ENCODE measurements at places on chromosomes 16 and 17. TPM values are rescaled to one million over a fixed set of nuclear protein-coding genes. Genes with fewer than 3 reads are reported as not detected.

- no peaks in the 10 kb centered on the region for H3K27me3 ChIP-seq
- no peaks in the 10 kb centered on the region for H3K4me1 ChIP-seq
- no peak for DNase-seq
- no peak overlapping the region for H3K27ac ChIP-seq
- no peak overlapping the region for H3K4me3 ChIP-seq
These were observed 36.6 kb downstream of the FAM20A start for GRCh38 chr17:68564415-68565111.

- peaks cover 14% of the 10 kb centered on the region for H3K27me3 ChIP-seq
- peak; percentile 93 for DNase-seq
- H3K36me3 ChIP-seq = no peaks in the 10 kb centered on the region
These were observed 64.4 kb upstream of the DNAJA2 start for GRCh38 chr16:47037746-47038458.

DNA sequence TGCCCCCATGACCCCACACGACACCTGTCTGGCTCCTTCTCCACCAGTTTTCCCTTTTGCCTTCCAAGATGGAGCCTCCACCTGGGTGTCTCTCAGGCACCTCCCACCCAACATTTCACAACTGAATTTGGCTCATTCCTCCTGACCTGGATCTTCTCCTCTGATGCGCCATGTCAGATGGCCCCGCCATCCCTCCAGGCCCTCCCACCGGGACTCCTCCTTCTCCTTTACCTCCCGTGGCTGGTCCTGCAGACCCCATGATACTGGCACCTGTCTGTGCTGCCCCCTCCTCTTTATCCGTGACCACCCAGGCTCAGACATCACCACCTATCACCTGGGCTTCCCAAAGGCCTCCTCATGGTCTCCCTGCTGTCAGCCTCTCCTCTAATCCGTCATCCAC is 4.7 kb downstream of the TRPV3 start:
- no peaks in the 10 kb centered on the region for H3K27me3 ChIP-seq
- H3K27ac ChIP-seq = no peak overlapping the region
- no peaks in the 10 kb centered on the region for H3K4me1 ChIP-seq
- no peak overlapping the region for H3K4me3 ChIP-seq
- no peaks in the 10 kb centered on the region for H3K36me3 ChIP-seq
- DNase-seq = no peak

DNA sequence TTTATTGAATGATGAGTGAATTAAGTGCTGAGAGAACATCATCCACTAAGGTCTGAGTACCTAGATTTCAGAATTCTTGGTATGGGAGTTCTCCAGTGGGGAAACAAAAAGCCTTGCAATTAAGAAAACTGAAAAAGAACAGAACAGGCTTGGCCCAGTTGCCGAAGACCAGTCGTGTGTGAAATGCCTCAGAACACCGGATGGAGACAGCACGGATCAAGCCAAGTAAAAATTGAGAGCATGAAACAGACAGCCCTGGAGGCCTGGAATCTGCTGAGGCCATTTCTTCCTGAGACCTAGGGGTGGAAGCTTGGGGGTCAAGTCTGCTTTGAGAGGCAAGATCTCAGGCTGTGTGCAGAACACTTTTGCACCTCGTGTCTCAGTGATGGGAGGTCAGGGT is 43.3 kb downstream of the GRIN2A start:
- DNase-seq = no peak
- H3K27me3 ChIP-seq = peaks cover 11% of the 10 kb centered on the region
- no peaks in the 10 kb centered on the region for H3K4me1 ChIP-seq
- no peaks in the 10 kb centered on the region for H3K36me3 ChIP-seq
- no peak overlapping the region for H3K4me3 ChIP-seq

DNA sequence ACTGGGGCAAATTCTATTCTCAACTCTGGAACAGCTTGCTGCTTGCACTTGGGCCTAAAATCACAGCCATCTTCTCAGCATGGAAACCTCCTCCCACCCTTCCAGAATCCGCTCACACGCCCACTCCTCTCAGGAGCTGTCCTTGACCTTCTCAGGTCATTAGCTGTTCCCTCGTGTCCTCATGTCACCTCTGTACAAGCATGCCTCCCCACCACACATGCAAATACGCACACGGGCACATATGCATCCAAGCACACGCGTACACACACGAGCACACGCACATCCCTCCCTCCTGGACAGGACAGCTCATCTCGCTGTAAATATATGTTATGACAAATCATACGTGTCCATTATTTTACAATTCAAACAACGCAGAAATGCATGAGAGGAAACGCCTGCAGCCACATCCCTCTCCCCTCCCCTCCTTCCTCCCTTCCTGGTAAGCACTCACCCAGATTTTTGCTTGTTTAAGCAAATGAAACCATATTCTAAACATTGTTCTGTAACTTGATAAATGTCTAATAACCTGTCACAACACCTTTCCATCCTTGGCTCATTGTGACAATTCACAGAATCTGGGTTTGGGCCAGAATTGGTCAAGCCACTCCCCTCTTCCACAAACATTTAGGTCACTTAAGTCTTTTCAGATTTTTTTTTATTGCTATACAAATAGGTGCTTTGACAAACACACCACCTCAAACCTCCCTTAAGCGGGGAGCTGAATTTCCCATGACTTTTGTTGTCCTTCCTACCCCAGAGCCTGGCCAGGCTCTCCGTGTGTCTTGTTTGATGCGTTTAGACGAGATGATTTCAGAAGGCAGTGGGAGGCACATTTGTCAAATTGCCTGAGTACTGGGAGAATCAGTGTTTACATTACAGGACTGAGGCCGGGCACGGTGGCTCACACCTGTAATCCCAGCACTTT is 41.7 kb downstream of the DNAH17 start:
- peak overlapping the region; percentile 35 for H3K4me3 ChIP-seq
- H3K4me1 ChIP-seq = peaks cover 14% of the 10 kb centered on the region
- H3K36me3 ChIP-seq = no peaks in the 10 kb centered on the region
- DNase-seq = no peak
- peak overlapping the region; percentile 71 for H3K27ac ChIP-seq
- H3K27me3 ChIP-seq = no peaks in the 10 kb centered on the region

GRCh38 chr16:22317001-22317530 is 19.9 kb downstream of the POLR3E start:
- H3K4me3 ChIP-seq = no peak overlapping the region
- H3K27me3 ChIP-seq = no peaks in the 10 kb centered on the region
- no peaks in the 10 kb centered on the region for H3K4me1 ChIP-seq
- DNase-seq = no peak
- no peak overlapping the region for H3K27ac ChIP-seq

GRCh38 chr16:11748404-11749254 is 6.0 kb upstream of the TXNDC11 start:
- H3K4me3 ChIP-seq = peak overlapping the region; percentile 1
- peaks cover 30% of the 10 kb centered on the region for H3K36me3 ChIP-seq
- H3K4me1 ChIP-seq = peaks cover 8% of the 10 kb centered on the region
- DNase-seq = no peak
- H3K27me3 ChIP-seq = no peaks in the 10 kb centered on the region
- peak overlapping the region; percentile 67 for H3K27ac ChIP-seq

Gene CIITA
- total RNA-seq = not detected

DNA sequence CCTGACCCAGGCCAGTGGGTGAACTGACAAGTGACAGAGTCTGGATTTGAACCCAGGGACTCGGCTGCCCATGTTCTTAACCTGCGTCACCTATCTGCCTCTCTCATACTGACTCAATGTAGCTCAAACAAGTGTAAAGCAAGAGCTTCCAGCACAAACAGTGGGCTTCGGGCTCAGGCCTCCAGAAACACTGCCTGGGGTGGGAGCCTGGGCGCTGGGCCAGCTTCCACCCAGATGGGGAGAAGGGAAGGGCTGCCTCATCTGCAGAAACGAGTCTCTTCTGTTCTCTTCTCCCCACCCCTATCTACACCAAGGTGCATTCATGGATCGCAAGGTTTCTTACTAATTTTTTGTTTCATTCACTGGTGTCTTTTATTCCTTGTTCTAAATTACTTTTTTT is 1.3 kb downstream of the CDRT4 start:
- no peak overlapping the region for H3K4me3 ChIP-seq
- peaks cover 19% of the 10 kb centered on the region for H3K36me3 ChIP-seq
- H3K27me3 ChIP-seq = no peaks in the 10 kb centered on the region

DNA sequence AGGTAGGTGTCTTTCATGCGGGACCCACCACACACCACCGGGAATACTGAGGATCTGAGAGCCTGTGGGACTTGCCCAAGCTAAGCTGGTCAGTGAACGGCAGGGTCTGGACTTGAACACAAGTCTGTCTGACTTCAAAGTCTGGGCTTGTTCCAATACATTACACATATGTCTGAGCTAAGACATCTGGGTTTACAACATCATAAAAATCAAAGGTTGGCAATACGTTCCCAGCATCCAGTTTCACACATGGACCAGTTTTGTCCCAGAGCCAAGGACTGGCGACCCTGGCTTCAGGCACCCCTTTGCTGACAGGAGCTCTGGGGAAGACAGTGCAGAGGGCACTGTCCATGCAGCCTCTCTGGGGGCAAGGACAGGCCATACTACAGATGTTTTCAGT is 27.9 kb upstream of the AXIN2 start:
- H3K36me3 ChIP-seq = no peaks in the 10 kb centered on the region
- no peak overlapping the region for H3K4me3 ChIP-seq
- H3K4me1 ChIP-seq = peaks cover 37% of the 10 kb centered on the region
- H3K27me3 ChIP-seq = peaks cover 3% of the 10 kb centered on the region

Gene CASKIN1
- 2.7 TPM for total RNA-seq

DNA sequence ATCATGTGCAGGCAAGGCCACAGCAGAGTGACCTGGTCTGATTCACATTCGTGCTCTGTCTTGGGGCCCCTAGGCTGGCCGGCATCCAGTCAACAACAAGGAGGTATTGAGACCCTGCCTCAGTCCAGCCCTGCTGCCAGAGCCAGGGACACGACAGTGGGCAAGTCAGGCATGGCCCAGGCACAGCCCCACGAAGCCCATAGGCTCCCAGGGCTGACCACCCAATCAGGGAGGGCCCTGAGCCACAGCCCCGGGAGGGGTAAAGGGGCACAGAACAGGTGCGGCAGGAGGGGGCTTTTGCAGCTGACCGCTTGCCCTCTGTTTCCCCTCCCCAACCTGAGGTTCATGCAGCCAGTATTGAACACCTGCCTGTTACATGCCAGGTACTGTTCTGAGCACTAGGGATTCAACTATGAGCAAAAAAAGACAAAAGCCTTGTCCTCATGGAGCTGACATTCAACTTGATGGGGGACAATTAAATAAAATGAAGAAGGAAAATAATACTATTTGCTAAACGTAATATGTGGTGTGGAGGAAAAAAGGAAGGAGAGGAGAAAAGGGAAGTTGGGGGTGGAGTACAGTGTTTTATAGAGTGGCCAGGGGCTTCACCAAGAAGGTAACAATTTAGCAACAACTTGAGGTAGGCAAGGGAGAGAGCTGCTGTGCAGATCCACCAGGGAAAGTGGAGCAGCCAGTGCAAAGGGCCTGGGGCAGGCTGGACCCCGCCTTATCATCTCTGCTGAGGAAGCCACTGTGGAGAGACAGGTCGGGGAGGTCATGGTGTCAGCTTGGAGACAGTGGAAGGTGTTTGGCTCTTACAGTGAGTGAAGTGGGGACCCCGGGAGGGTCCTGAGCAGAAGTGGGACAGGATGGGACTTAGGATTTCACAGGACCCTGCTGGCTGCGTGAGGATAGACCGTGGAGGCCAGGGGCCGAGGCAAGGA is 6.1 kb downstream of the DRC3 start:
- no peak overlapping the region for H3K4me3 ChIP-seq
- peak overlapping the region; percentile 49 for H3K27ac ChIP-seq
- H3K4me1 ChIP-seq = peaks cover 4% of the 10 kb centered on the region
- H3K27me3 ChIP-seq = no peaks in the 10 kb centered on the region

DNA sequence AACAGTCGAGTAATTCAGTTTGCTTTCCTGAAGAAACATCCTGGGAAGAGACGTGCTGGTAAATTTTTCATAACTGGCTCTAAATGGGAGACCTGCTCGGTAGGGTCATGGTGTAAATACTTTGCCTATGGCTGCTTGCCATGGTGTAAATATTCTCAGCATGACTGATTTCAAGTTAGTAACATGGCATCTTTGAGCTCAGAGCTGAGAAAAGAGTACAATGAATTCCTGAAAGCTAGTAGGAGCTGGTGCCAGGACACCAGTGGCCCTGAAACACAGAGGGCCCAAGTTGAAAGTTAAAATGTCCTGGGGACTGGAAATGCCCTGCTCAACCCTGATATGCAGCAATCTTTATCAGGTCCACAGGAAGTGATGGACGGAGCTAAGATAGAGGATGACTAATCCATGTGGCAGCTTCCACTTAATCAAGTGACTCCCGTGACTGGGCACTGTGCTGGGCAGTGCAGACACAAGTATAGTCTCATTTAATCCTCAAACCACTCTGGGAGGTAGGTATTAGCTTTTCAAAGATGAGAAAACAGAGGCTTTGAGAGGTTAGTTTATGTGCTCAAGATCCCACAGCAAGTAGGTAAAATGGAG is 130.1 kb upstream of the ADAMTS18 start:
- H3K27ac ChIP-seq = no peak overlapping the region
- no peaks in the 10 kb centered on the region for H3K36me3 ChIP-seq
- no peak overlapping the region for H3K4me3 ChIP-seq
- H3K27me3 ChIP-seq = peaks cover 17% of the 10 kb centered on the region

- H3K27me3 ChIP-seq = no peaks in the 10 kb centered on the region
- DNase-seq = no peak
- H3K4me1 ChIP-seq = peaks cover 9% of the 10 kb centered on the region
- H3K27ac ChIP-seq = peak overlapping the region; percentile 12
- H3K36me3 ChIP-seq = no peaks in the 10 kb centered on the region
- no peak overlapping the region for H3K4me3 ChIP-seq
These were observed 102.1 kb downstream of the KIF2B start for GRCh38 chr17:53924530-53925455.

- H3K27me3 ChIP-seq = peaks cover 3% of the 10 kb centered on the region
- H3K4me1 ChIP-seq = peaks cover 49% of the 10 kb centered on the region
- peak overlapping the region; percentile 80 for H3K27ac ChIP-seq
- H3K36me3 ChIP-seq = peaks cover 7% of the 10 kb centered on the region
- no peak for DNase-seq
- H3K4me3 ChIP-seq = peak overlapping the region; percentile 95
These were observed 43.9 kb downstream of the RAI1 start for GRCh38 chr17:17725011-17725751.

DNA sequence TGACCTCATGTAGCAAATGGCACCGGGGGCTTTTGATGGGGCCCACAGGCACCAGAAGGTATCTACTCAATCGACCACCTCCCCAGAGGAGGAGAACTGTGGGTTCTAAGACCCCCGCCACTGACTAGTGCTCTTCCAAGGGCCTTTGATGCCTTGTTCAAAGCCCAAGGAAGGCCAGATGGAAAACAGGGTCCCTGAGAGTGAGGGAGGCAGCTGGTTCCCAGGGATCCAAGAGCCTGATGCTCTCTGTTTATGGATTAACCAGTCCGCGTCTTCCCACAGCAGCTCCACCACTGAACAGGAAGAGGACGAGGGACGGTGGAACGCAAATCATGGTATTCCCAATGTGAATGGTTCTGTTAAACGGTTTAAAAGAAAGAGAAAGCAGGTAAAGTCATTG is 7.6 kb downstream of the PHB1 start:
- peaks cover 29% of the 10 kb centered on the region for H3K36me3 ChIP-seq
- H3K4me1 ChIP-seq = peaks cover 36% of the 10 kb centered on the region
- no peak overlapping the region for H3K4me3 ChIP-seq
- DNase-seq = no peak
- H3K27me3 ChIP-seq = no peaks in the 10 kb centered on the region
- no peak overlapping the region for H3K27ac ChIP-seq

GRCh38 chr17:72735048-72735447 is 357.4 kb downstream of the SLC39A11 start:
- peaks cover 6% of the 10 kb centered on the region for H3K36me3 ChIP-seq
- DNase-seq = no peak
- H3K27ac ChIP-seq = no peak overlapping the region
- no peak overlapping the region for H3K4me3 ChIP-seq
- H3K27me3 ChIP-seq = no peaks in the 10 kb centered on the region
- H3K4me1 ChIP-seq = peaks cover 10% of the 10 kb centered on the region

- H3K27ac ChIP-seq = no peak overlapping the region
- no peaks in the 10 kb centered on the region for H3K36me3 ChIP-seq
- peaks cover 26% of the 10 kb centered on the region for H3K4me1 ChIP-seq
- H3K27me3 ChIP-seq = no peaks in the 10 kb centered on the region
- DNase-seq = no peak
These were observed 171.5 kb downstream of the AXIN2 start for GRCh38 chr17:65389949-65390348.

Gene HAP1
- 11.6 TPM for total RNA-seq
